SK-N-MC (cell line): ENCODE measurements at places on chromosomes 5 and 9.
A peak's percentile ranks its signal among the peaks of the same experiment; 100 is the strongest.

- no peak for DNase-seq
Measured at GRCh38 chr5:75847561-75848021, 130.4 kb upstream of the POC5 start.

- DNase-seq, result peak; percentile 52
Measured at GRCh38 chr5:140372971-140373487, 13.0 kb downstream of the SLC4A9 start.

DNA sequence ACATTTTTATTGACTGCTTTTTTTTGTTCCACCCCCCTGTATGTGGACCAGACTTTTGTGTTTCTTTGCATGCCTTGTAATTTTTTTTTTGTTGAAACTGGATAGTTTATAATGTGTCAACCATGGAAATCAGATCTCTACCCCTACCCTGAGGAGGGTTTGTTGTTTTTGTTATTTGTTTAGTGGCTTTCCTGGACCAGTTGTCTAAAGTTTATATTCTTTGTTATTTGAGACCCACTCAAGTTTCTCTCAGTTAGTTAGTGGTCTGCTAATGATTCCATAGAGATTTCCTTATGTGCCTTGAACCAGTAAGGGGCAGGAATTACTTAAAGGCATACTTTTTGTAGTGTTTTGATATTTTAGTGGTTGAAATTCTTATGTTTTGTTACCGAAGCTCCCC lies 41.1 kb downstream of the GCNT1 start:
- DNase-seq, result no peak

DNA sequence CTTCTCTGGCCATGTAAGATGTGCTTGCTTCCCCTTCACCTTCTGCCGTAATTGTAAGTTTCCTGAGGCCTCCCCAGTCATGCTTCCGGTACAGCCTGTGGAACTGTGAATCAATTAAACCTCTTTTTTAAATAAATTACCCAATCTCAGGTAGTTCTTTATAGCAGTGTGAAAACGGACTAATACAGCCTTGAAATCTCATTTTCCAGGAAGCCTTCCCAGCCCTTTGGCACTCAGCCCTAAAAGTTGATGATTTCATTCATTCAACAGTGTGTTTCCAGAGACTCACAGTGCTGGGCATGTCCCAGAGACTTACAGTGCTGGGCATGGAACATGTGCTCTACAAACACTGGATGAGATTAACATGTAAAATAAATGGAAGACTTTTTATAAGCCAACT lies 135.8 kb downstream of the DCP2 start:
- no peak for DNase-seq

DNA sequence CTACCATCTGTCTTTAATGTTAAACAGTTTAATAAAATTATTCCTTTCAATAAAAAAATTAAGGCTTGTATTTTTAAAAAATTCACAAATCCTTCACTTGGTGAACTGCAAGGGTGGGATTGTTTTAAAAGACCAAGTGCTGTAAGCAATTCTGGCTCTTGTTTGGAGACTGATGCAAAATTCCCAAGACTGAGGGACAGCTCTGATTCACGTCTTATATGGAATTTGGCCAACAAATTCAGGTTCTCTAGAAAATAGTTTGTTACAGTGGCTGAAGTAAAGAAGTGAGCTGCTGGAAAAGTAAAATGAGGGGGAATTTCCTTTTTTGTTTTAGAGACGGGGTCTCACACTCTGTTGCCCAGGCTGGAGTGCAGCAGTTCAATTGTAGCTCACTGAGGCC lies 58.3 kb downstream of the PRELID2 start:
- no peak for DNase-seq

- no peak for DNase-seq
Measured at GRCh38 chr5:141411575-141411974, 1.2 kb upstream of the PCDHGA10 start.

GRCh38 chr5:103505581-103506305 lies 56.8 kb downstream of the NUDT12 start:
- no peak for DNase-seq

DNA sequence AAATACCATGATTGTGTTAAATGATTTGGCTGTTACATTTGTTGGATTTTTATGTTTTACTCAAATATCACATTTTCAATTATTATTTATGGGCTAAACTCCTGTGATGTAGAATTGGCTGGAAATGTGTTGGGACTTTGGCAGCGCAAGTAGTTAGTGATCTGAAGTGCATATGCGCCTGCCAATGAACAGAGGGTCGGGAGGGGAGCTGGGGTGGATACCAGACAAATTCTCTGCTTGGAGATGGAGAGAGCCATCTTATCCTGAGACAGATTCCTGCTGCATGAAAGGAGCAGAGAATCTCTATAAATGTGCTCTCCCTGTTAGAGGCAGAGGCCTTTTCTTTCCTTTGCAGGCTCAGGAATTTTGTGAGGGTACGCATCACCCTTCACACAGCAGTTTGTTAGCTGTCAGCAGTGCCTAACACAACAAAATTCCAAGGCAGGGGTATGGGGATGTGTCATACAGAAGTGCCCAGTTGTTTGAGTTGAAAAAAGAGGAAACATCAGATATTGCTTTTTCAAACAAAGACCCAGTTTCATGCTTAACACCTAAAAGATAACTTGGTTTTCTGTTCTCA lies 489.1 kb downstream of the CSNK1G3 start:
- DNase-seq, result no peak

DNA sequence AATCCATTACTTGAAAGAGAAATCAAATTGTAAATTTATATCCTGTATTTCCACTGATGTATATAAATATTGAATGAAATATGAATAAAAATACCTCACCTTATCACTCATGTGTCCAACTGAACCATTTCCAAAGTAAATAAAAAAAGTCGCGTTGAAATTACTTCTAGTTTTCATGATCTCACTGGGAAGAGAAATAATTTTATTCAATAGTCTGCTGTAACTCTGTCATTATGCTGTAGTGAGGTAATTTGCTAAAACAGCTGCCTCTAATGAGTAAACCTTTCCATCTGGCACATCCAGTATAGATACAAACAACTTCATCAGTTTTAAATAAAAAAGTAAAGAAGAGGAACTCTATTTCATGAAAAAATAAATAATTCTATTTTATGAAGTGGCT lies 611.5 kb downstream of the ZNF608 start:
- no peak for DNase-seq

GRCh38 chr5:122864400-122864799 lies 19.0 kb downstream of the SNX24 start:
- no peak for DNase-seq

- no peak for DNase-seq
Measured at GRCh38 chr9:100639854-100640253, 62.0 kb downstream of the CAVIN4 start.

- no peak for DNase-seq
Measured at GRCh38 chr5:111930905-111931461, 174.0 kb upstream of the NREP start.

DNA sequence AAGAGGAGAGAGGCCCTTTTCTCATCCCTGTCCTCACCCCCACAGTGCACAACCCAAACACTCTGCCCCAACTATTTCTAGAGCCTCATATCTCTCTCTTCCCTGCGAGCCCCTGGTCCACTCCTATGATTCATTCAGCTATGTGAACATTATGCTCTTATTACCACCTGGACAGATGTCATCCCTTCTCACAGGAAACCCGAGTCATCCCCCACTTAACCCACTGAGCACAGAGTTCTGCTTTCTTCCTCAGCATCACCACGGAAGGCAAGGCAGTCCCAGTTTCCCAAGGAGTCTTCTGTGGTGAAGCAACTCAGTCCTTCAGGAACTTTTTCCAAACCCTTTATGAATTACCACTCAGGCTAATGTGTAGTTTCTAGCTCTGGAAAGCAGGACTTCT lies 1.3 kb downstream of the DNAI1 start:
- DNase-seq, result no peak

- DNase-seq, result no peak
Measured at GRCh38 chr5:61026004-61026403, 81.0 kb downstream of the NDUFAF2 start.

GRCh38 chr9:121902461-121903135 lies 190.5 kb downstream of the TTLL11 start:
- no peak for DNase-seq

DNA sequence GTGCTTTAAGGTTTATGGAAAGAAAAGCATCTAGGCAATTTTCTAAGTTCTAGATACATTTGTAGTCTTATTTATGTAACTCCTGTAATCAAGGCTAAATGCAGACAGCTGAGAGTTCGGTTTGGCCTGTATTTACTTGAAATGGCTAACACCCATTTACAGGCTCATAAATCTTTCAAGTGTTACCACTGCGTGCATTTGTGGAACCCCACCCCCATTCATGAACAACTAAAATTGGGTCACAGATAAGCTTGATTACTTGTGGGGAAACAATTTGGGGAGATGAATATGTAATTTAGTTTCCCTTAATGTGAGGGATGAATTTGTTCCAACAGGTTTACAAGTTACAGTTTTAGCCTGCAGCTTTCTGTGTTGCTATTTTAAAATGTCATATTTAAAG lies 360.6 kb downstream of the ARRDC3 start:
- no peak for DNase-seq

- no peak for DNase-seq
Measured at GRCh38 chr9:72597181-72597517, 75.7 kb downstream of the TMC1 start.

DNA sequence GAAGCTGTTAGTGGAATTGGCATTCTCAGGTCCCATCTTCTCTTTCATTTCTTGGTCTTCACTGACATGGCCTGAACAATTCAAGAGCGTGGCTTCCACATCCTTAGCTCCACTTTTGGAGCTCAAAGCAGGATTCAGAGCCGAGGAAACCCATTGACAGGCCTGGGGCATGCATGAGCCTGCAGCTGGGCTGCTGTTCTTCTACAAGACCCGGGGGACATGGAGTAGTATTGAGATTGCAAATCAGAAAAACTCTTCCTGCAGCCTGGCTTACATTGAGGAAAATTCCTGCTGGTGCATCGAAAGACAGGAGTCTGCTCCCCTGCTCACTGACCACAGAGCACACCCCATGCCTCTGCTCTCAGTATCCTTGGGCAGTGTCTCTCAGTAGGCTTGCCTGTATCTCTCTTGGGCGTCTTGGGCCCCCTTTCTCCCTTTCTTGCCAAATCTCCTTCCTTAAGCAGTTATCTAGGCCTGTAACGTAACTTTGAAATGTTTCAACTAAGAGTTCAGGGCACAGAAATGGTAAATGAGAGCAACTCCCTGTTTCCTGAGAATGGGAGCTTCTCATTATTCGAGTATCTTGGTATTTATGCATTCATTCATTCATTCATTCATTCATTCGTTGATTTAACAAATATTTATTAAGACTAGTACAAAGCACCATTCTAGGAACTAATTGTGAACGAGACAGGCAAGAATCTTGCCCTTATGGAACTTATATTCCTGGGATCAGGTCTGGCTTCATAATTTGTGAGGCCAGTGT lies 603.6 kb upstream of the CLINT1 start:
- DNase-seq, result no peak

- no peak for DNase-seq
Measured at GRCh38 chr5:143205386-143205785, 198.1 kb downstream of the NR3C1 start.
